Vagina (tissue), 2 donors: ENCODE measurements at places on chromosomes 12 and 14. TPM values are rescaled to one million over a fixed set of nuclear protein-coding genes. Genes with fewer than 3 reads are reported as not detected.

DNA sequence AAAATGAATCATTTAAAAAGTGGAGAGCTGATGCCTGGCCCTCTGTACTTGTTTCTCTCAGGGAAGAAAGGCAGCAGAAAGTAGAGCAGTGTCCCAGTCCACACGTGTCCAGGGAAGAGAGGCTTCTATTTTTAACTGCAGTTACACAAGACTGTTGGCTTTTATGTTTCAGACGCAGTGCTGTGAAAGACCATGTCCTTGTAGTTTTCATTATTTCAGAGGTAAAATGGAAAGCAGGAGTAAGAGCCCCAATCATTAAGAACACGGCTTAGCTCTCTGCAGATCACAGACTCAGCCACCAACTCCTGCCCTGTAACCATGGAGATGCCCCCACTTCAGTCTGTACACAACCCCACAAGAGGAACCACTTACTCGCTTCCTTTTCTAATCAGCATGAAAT is 336.3 kb downstream of the DAD1 start:
- H3K4me3 ChIP-seq: no peak overlapping the region
- no peaks in the 10 kb centered on the region for H3K36me3 ChIP-seq
- H3K27ac ChIP-seq: no peak overlapping the region
- no peak for DNase-seq
- H3K27me3 ChIP-seq: no peaks in the 10 kb centered on the region

GRCh38 chr12:11787933-11788849 is 138.7 kb downstream of the ETV6 start:
- no peaks in the 10 kb centered on the region for H3K27me3 ChIP-seq
- H3K36me3 ChIP-seq: no peaks in the 10 kb centered on the region
- DNase-seq: no peak
- no peak overlapping the region for H3K4me3 ChIP-seq
- no peak overlapping the region for H3K27ac ChIP-seq

SNAPC1 gene
- total RNA-seq: 6.6 TPM

DNA sequence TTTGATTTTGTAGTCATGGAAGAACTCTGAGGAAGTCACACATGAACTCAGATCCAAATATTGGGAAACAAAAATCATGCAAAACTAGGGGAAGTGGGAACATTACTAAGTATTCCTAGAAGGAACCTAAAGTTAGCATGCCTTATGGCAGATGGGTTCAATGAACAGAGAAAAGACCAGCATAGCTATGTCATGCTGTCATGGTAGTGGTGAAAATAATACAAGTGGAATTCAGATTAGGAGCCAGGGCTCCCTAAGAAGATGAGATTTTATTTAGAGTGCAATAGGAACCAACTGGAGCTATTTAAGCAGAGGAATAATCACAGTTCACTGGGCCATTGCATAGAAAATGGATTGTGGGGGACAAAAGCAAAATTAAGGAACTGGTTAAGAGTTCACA is 134.0 kb downstream of the DIO2 start:
- no peaks in the 10 kb centered on the region for H3K27me3 ChIP-seq
- no peak for DNase-seq
- no peak overlapping the region for H3K27ac ChIP-seq
- no peaks in the 10 kb centered on the region for H3K36me3 ChIP-seq
- H3K4me3 ChIP-seq: no peak overlapping the region

AQP6 gene
- not detected for total RNA-seq

CNTN1 gene
- 15.2 TPM for total RNA-seq

XRCC3 gene
- 6.9 TPM for total RNA-seq

GRCh38 chr12:13454991-13455777 is 258.7 kb downstream of the EMP1 start:
- no peaks in the 10 kb centered on the region for H3K36me3 ChIP-seq
- no peak overlapping the region for H3K4me3 ChIP-seq
- no peaks in the 10 kb centered on the region for H3K4me1 ChIP-seq
- H3K27ac ChIP-seq: no peak overlapping the region
- DNase-seq: no peak

- DNase-seq: no peak
- H3K4me1 ChIP-seq: peaks cover 15% of the 10 kb centered on the region
- no peaks in the 10 kb centered on the region for H3K36me3 ChIP-seq
- no peaks in the 10 kb centered on the region for H3K27me3 ChIP-seq
- no peak overlapping the region for H3K27ac ChIP-seq
Observed at GRCh38 chr12:65535946-65536345, 257.5 kb downstream of the MSRB3 start.

APOLD1 gene
- 127 TPM for total RNA-seq

- H3K4me3 ChIP-seq: no peak overlapping the region
- H3K27me3 ChIP-seq: no peaks in the 10 kb centered on the region
- no peak for DNase-seq
- H3K4me1 ChIP-seq: no peaks in the 10 kb centered on the region
- no peaks in the 10 kb centered on the region for H3K36me3 ChIP-seq
- no peak overlapping the region for H3K27ac ChIP-seq
Observed at GRCh38 chr12:22229652-22230279, 104.7 kb downstream of the ST8SIA1 start.

GRCh38 chr14:68714991-68715924 is 77.6 kb downstream of the ZFP36L1 start:
- H3K27me3 ChIP-seq: no peaks in the 10 kb centered on the region
- no peak for DNase-seq
- no peaks in the 10 kb centered on the region for H3K36me3 ChIP-seq
- H3K4me1 ChIP-seq: peaks cover 13% of the 10 kb centered on the region

RIN3 gene
- 22.6 TPM for total RNA-seq

GRCh38 chr14:63178912-63179311 is 25.3 kb upstream of the RHOJ start:
- H3K36me3 ChIP-seq: no peaks in the 10 kb centered on the region
- DNase-seq: no peak
- H3K4me3 ChIP-seq: no peak overlapping the region

MAPKAPK5 gene
- 35.1 TPM for total RNA-seq

- no peaks in the 10 kb centered on the region for H3K27me3 ChIP-seq
- no peak for DNase-seq
- no peak overlapping the region for H3K27ac ChIP-seq
- peaks cover 8% of the 10 kb centered on the region for H3K4me1 ChIP-seq
- no peaks in the 10 kb centered on the region for H3K36me3 ChIP-seq
Observed at GRCh38 chr14:81392976-81393643, 7.0 kb downstream of the STON2 start.
